ENCODE measurements at places on chromosomes 7 and 10. TPM values are rescaled to one million over a fixed set of nuclear protein-coding genes. Genes with fewer than 3 reads are reported as not detected.
A peak's percentile ranks its signal among the peaks of the same experiment; 100 is the strongest.

DNA sequence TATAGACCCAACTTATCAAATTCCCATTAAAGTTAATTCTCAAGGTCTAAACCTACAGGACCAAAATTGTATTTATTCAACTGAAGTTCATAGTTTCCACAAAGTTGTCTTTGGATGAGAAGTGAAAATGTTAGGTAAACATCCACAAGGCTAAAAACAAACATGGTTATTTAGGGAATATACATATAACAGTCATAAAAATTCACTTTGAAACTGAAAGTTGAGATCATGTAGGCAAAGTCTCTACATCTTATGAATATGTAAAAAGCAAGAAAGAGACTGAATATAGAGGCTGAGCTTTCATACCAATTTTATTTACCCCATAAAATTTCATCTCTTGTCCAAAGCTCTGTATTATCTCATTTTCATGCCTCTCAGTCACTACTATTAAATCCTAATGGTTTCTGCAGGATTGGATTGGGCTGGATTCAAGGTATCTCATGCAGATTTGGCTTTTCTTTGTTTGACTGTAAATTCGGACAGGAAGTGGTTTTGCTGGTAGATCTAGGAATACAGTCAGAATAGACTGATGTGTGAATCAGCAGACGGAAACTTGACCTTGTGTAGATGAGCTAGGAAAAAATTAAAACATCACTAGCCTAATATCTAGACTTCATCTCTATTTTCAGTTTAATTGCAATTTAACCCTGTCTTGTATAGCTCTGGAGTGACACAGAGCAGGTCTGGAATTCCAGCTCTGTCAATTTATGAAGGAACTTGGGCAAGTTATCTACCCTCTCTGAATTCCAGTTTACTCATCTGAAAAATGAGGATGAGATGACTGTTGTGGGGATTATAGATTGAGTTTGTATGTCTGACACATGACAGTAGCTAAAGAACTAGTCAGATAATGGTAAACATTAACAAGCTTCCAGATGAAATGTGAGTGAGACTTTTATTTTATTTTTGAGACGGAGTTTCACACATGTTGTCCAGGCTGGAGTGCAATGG, 27.3 kb upstream of the SKAP2 start:
- no peak for DNase-seq

DNA sequence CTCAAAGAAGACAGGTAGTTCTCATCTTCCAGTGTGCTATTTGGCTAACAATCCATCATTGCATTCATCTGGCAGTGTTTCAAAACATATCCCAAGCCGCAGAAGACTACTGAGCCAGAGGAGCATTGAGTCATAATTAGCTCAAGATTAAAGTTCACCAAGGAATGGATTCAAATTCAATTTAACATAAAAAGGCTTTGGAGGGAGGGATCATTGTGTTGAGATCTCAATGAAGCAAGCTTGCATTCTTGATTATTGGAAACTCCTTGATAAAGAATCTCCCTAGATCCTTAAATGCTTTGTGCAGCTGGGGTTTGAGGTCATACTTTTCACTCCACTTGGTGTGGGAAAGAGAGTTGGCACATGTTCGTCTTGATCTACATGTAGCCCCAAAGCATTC, 142.8 kb upstream of the SEMA3A start:
- DNase-seq, result no peak

GRCh38 chr7:5694912-5695726, 86.3 kb downstream of the RNF216 start:
- DNase-seq, result peak; percentile 90

- DNase-seq, result no peak
Observed at GRCh38 chr7:36677769-36678437, 46.4 kb downstream of the AOAH start.

GRCh38 chr10:52959810-52960209, 187.2 kb upstream of the MBL2 start:
- DNase-seq, result no peak

DNA sequence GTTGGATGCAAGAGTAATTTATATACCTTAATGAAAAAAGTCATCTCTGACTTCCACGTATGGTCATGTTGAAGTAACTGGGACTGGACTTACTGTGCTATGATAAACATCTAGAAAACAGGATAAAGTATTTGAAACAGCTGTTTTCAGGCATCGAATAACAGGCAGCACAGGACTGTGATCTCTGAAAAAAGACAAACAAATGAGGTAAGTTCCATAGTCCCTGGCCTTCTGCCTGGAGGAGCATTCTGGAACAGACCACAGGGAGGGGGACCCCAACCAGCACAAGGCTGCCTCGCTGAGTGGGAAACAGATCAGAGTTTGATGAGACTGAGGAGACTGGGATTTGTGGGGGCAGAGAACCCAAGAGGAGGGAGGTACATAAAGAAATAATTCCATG, 89.1 kb upstream of the HABP2 start:
- DNase-seq, result no peak

GRCh38 chr7:76211216-76211615, 9.5 kb downstream of the SRRM3 start:
- no peak for DNase-seq

- DNase-seq, result no peak
Observed at GRCh38 chr10:20740120-20740519, 157.0 kb downstream of the NEBL start.

DNA sequence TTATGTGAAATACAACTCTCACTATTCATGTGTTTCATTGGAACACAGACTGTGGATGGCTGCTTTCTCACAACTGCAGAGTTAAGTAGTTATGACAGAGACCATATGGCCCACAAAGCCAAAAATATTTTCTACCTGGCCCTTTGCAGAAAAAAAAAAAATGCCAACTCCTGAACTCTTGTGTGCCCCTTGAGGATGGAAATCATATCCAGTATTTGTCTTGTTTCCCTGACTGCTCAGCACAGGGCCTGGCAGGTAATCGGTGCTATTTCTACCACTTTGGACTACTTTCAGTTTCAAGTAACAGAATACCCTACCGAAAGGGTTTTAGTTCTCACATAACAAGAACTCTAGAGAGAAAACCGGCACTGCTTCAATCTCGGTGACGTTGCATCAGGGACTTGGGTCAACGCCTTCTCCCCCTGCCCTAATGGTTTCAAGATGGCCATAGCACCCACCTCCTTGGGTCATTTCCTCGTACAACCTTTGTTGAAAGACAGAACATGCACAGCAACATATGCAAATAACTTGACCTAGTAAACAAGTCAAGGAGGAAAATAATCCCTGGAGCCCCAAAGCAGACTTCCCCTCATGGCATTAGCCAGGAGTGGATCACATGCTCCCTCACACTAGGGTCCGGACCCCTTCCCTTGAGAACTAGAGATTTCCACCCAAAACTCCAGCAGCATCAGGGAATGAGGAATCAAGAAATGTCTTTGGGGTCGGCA, 11.8 kb upstream of the GPNMB start:
- no peak for DNase-seq

DNA sequence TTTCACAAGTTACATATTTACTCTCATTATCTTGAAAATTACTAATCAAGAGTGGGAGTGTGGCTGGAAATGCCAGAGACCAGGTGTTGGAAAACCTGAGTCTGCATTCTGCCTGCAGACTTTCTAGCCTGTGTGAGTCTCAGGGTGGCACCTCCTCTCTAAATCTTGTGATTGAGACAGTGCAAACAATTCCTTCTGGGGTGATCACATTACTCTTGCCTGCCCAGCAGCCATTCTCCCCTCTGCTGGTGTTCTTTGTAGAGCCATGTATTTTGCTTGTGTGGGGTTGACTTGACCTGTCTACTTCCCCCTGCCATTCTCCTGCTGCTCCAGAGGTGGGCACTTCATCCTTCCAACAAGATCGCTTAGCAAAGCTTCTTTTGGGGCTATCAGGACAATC, 101.1 kb downstream of the RAPGEF5 start:
- no peak for DNase-seq

DNA sequence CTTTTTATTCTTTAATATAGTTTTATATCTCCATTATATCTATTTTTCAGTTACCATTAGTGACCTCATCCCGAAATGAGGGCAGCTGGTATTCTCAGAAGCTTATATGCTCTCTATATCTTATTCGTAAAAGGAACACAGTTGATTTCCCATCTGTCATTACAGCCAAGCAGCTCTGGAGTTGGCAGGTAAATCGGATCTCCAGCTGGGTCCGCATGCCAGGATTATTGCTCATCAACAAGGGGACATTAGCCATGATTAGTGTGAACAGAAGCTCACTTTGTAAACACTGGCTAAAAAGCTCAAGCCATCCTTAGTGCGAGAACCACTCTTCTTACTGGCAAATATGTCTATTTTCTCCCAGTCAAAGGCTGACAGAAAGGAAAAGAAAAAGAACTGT, 180.3 kb downstream of the NPSR1 start:
- no peak for DNase-seq

DNA sequence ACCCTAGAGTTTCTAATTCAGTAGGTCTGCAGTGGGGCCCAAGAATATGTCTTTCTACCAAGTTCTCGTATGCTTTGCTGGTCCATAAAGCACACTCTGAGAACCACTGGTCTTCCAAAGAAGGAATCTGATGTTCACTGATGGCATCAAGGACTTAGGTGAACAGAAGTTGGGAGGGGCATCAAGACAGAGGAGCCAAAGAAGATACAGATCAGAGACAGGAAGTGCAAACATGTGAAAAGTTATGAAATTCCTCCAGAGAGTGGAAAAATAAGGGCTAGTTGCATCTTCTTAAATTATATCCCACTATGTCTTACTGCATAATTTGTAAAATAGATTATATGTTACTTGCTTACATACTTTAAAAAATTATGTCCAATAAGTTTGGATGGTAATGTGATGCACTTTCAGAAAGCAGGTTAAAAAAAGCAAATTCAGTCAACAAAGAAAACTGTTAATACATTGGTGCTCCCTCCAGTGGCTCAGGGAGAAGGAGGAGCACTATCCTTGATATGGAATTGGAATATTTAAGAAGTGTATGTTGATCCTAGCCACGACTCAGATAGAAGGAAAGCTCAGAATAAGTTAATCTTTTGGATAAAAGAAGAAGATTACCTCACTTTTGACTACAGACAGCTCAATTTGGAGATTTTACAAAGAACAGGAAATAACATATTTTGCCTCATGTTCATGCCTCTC, 35.8 kb downstream of the CREB3L2 start:
- DNase-seq, result no peak

DNA sequence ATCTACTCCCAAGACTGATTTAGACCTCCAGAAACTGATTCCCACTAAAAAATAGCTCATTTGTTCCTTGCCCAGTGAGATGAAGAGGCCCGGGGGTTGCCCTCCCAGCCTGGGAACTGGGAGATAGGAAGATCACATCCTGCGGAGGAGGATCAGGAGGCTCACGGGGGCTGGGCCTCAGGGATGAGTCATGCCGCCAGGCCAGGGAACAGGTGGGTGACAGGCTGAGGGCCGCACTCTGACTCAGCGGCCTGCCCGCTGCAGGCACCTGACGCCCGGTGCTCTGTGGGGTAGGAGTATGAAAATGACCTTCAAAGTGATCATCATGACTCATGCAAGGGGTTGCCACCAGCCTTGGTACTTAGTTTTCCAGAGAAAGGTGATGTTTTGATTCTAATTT, 104.5 kb upstream of the ZPBP start:
- no peak for DNase-seq

POLR3A gene
- 12.2 TPM for total RNA-seq

SEMA3D gene
- 5.5 TPM for total RNA-seq

GPER1 gene
- 10.7 TPM for total RNA-seq

ZNF853 gene
- total RNA-seq, result 21.6 TPM

MDH2 gene
- 73.1 TPM for total RNA-seq

UNCX gene
- total RNA-seq, result not detected

AKR1B1 gene
- total RNA-seq, result 46.7 TPM

NUTM2A gene
- total RNA-seq, result 0.83 TPM
